ENCODE measurements at places on chromosomes 6 and 20.

DNA sequence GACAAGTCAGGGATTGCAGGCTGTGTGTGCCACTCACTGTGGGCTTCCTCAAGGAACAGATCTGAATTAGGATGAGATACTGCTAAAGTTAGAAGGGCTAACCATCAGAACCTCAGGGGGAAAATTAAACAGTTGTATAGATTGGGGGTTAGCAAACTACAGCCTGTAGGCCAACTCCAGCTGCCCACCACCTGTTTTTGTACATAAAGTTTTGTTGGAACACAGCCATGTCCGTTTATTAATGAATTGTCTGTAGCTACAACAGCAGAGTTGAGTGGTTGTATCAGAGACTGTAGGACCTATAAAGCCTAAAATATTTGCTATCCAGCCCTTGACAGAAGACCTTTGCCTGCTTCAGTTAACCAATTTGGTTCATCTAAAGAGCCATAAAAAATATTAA lies 127.2 kb upstream of the ECI2 start:
- DNase-seq = no peak

DNA sequence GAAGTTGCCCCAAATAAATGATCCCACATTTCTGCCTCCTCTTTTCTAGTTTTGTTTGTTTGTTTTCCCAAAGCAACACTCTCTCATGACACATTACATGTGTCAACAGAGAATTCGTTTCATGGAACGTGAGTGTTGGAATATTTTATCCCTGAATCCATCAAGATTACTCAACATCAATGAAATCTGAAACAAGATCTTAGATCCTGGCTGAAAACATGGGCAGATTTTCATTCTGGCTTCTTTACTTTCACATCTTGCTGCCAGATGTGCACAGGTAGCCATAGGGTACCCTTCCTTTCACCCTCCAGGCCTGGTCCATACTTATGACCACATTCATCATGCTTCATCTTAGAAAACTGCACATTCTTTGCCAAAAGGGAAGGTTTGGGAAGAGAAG lies 347.0 kb downstream of the DOK5 start:
- no peak for DNase-seq

GRCh38 chr6:3117912-3118352 lies 579 bp upstream of the BPHL start:
- no peak for DNase-seq

- DNase-seq = no peak
Observed at GRCh38 chr6:56087421-56087820, 160.0 kb downstream of the COL21A1 start.
